GM23248 (cell line): ENCODE measurements at places on chromosomes 7 and 10. TPM values are rescaled to one million over a fixed set of nuclear protein-coding genes. Genes with fewer than 3 reads are reported as not detected.

- no peak overlapping the region for H3K4me3 ChIP-seq
- H3K27me3 ChIP-seq: no peaks in the 10 kb centered on the region
- peaks cover 26% of the 10 kb centered on the region for H3K4me1 ChIP-seq
- peak; percentile 70 for DNase-seq
Measured at GRCh38 chr7:94266238-94266644, 128.5 kb upstream of the COL1A2 start.

- H3K27me3 ChIP-seq: no peaks in the 10 kb centered on the region
- H3K4me3 ChIP-seq: no peak overlapping the region
Measured at GRCh38 chr10:70197235-70197945, 27.1 kb upstream of the SAR1A start.

DNA sequence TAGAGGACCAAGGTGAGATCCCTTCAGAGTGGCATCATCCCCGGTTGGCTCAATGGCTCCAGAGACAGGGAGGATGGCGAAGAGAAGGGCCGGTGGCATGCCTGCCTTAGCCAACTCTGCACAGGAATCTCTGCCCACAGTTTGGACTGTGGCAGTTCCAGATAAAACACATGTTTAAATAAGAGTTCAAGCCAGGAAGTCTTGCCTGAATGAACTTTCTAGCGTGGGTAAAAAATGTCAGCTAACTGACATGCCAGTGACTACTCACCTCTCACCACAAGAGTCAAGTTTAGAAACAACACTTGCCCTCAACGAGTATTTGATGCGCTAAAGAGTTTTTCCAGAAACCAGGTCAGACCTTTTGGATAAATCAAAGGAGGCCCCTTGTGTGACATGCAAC, 3.0 kb downstream of the NOD1 start:
- no peaks in the 10 kb centered on the region for H3K27me3 ChIP-seq
- H3K4me3 ChIP-seq: no peak overlapping the region
- peak overlapping the region; percentile 92 for H3K27ac ChIP-seq
- peak; percentile 39 for DNase-seq
- H3K4me1 ChIP-seq: peaks cover 75% of the 10 kb centered on the region
- no peaks in the 10 kb centered on the region for H3K36me3 ChIP-seq

DNA sequence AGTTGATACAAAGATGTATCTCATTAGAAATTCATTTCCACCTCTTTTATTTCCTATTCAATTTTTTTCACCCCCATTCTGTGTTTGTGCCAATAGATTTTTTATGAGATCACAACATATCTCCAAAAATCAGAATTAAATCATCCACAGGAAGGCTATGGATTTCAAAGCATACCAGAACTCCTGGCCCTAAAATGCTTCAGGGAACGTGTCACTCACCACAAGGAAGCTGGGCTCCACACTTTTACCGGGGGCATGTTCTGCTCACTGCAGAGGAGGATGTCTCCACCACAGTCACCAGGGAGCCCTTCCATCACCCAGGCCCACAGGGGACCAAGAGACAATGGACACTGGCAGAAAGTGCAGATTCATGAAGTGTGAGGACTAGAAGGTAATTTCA, 456.8 kb downstream of the KCNMA1 start:
- H3K36me3 ChIP-seq: no peaks in the 10 kb centered on the region
- peaks cover 24% of the 10 kb centered on the region for H3K4me1 ChIP-seq
- H3K27ac ChIP-seq: no peak overlapping the region
- peak; percentile 36 for DNase-seq

DNA sequence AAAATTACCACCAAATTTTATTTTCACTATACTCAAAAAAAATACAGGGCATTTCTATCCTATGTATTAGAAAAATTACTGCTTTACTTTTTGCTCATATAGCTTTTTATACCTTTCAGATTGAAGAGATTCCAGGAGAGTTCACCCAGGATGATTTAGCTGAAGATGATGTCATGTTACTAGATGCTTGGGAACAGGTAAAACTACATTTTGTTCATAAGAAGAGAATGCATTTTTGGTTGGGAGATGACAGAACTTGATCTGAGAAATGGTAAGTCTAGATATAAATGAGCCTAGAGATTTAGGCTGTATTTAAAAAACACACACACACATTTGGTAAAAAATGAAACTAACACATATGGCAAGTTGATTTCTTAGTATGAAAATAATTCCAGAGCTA, 38.1 kb upstream of the ARL4A start:
- peaks cover 20% of the 10 kb centered on the region for H3K4me1 ChIP-seq
- H3K27me3 ChIP-seq: no peaks in the 10 kb centered on the region
- H3K36me3 ChIP-seq: no peaks in the 10 kb centered on the region
- no peak for DNase-seq
- H3K4me3 ChIP-seq: no peak overlapping the region

GRCh38 chr7:11480143-11480542, 351.9 kb downstream of the THSD7A start:
- H3K27ac ChIP-seq: no peak overlapping the region
- no peaks in the 10 kb centered on the region for H3K4me1 ChIP-seq
- H3K36me3 ChIP-seq: no peaks in the 10 kb centered on the region
- H3K4me3 ChIP-seq: no peak overlapping the region
- no peaks in the 10 kb centered on the region for H3K27me3 ChIP-seq

GRCh38 chr10:86486856-86487255, 34.7 kb downstream of the WAPL start:
- no peaks in the 10 kb centered on the region for H3K27me3 ChIP-seq
- no peaks in the 10 kb centered on the region for H3K4me1 ChIP-seq
- H3K4me3 ChIP-seq: no peak overlapping the region

CFTR gene
- total RNA-seq: not detected in 2 replicates

ARHGAP22 gene
- 44.4 and 46.0 TPM in 2 replicates for total RNA-seq

GRID1 gene
- not detected in 2 replicates for total RNA-seq

AKR1C2 gene
- total RNA-seq: 9.6 and 13.7 TPM in 2 replicates
